ENCODE measurements at places on chromosomes 16 and 17. TPM values are rescaled to one million over a fixed set of nuclear protein-coding genes. Genes with fewer than 3 reads are reported as not detected.
A peak's percentile ranks its signal among the peaks of the same experiment; 100 is the strongest.

Gene SLC16A11
- not detected for total RNA-seq

Gene HOXB1
- not detected for total RNA-seq

- DNase-seq = no peak
Observed at GRCh38 chr17:82351254-82351712, 7.8 kb upstream of the TEX19 start.

DNA sequence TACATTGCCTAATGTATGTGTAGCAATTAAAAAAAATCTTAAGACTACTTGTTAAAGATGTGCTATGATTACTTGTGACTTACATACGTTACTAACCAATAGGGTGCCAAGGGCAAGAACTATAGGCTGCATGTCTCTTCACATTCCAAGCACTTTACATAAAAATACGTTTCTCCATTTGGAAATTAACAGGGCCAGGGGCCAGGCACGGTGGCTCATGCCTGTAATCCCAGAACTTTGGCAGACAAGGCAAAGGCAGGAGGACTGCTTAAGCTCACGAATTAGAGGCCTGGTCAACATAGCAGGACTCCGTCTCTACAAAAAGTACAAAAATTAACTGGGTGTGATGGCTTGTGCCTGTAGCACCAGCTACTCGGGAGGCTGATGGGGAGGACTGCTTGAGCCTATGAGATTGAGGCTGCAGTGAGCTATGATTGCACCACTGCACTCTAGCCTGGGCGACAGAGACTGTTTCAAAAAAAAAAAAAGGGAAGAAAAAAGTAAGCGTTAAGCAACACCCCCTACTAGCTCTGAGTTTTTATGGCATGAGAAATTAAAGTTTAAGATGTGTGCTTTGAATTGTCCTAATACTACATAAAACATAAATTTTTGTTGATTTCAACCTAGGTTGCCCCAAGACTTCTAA lies 12.3 kb downstream of the PSMD12 start:
- DNase-seq = no peak

- DNase-seq = no peak
Observed at GRCh38 chr16:70769761-70770160, 31.2 kb downstream of the VAC14 start.

Gene FNDC8
- not detected for total RNA-seq

GRCh38 chr17:7021993-7022778 lies 664 bp upstream of the BCL6B start:
- no peak for DNase-seq

- peak; percentile 89 for DNase-seq
Observed at GRCh38 chr17:73291260-73291801, 20.5 kb downstream of the CDC42EP4 start.

Gene HOXB7
- not detected for total RNA-seq

DNA sequence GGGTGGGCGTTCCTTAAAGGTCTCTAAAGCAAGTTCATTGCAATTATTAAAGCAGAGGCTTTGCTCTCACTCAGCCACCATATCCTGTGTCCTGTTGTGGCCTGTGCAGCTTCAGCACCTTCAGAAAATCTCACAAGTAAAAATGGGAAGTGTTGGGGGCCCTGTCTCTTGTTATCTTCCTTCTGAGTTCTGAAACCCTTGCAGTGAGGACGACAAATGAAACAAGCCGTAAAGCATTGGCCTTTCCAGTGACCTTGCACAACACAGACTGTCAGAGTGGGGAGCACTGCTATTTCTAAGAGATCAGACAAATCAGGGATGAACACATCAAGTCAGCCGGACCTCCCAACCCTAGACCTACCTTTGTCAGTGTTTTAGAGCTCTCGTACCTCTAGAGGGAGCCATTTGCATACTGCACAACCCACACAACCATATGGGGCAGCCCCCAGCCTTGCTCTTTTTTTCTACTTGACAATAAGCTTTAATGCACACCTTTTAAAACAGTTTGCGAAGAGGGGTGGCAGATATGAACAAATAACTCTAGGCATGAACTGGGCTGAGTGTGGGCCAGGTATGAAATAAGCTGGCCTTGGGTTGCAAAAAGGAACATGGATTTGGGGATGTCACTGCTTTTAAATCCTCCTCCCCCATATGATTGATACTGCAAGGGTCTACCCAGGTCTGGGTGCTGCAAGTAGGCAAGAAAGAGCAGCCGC lies 89.8 kb downstream of the KATNIP start:
- DNase-seq = peak; percentile 41

Gene FOXK2
- 70.3 TPM for total RNA-seq

DNA sequence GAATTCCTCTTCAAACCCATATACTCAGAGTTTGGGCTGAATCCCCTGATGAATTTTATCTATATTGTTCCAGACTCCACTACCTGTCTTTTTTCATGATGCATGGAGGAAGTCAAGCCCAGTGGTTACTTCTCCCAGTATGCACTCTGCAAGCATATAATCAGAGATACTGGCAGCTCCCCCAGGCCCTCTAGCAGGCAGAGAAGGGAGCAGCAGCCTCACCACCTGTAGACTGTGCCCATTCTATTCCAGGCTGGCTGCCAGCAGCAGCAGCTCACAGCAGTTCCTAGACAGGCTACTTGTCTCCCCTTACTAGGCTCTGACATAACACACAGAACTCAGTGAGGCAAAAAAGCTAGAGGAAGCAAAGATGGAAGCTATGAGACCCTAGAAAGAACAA lies 3.4 kb downstream of the MKS1 start:
- no peak for DNase-seq

All from mammary epithelial cell (primary cell).